ENCODE measurements at places on chromosomes 3 and 15. TPM values are rescaled to one million over a fixed set of nuclear protein-coding genes. Genes with fewer than 3 reads are reported as not detected.

CLDN1 gene
- total RNA-seq, result 0.16 TPM

CRTAP gene
- 138 TPM for total RNA-seq

APBA2 gene
- total RNA-seq, result 3.1 TPM

FBXO45 gene
- total RNA-seq, result 8.7 TPM

BFSP2 gene
- not detected for total RNA-seq

VIPR1 gene
- 0.25 TPM for total RNA-seq

CACNA2D3 gene
- total RNA-seq, result not detected

SLC38A3 gene
- 0.13 TPM for total RNA-seq

FURIN gene
- 41.4 TPM for total RNA-seq

MKRN3 gene
- not detected for total RNA-seq

SAMD7 gene
- total RNA-seq, result not detected

FRMD5 gene
- 15.6 TPM for total RNA-seq

CHRNA7 gene
- total RNA-seq, result 1.1 TPM

FOXB1 gene
- total RNA-seq, result not detected

CCR2 gene
- total RNA-seq, result not detected

GRAMD2A gene
- 0.19 TPM for total RNA-seq

SLC28A1 gene
- total RNA-seq, result not detected

MUC4 gene
- total RNA-seq, result not detected

MRPL3 gene
- total RNA-seq, result 40.2 TPM

GOLGA6A gene
- total RNA-seq, result not detected

PEX11A gene
- 6.2 TPM for total RNA-seq

AP3B2 gene
- not detected for total RNA-seq

ESYT3 gene
- not detected for total RNA-seq

SEMA5B gene
- under 0.01 TPM for total RNA-seq

RTP2 gene
- not detected for total RNA-seq

AGBL1 gene
- not detected for total RNA-seq

CCDC33 gene
- not detected for total RNA-seq

FEZF2 gene
- total RNA-seq, result not detected

PCLAF gene
- total RNA-seq, result 25.1 TPM

GLDN gene
- total RNA-seq, result not detected

BTLA gene
- total RNA-seq, result under 0.01 TPM

C3orf22 gene
- not detected for total RNA-seq

CKMT1A gene
- total RNA-seq, result not detected

UBA5 gene
- total RNA-seq, result 34.6 TPM

CCNDBP1 gene
- 69.1 TPM for total RNA-seq

UBXN7 gene
- total RNA-seq, result 22.7 TPM

MAP2K1 gene
- total RNA-seq, result 26.6 TPM

COL6A5 gene
- total RNA-seq, result not detected

CPNE9 gene
- not detected for total RNA-seq

TM4SF18 gene
- 498 TPM for total RNA-seq

ZMAT3 gene
- total RNA-seq, result 13.1 TPM

ITIH4 gene
- 0.38 TPM for total RNA-seq

STRIT1 gene
- total RNA-seq, result not detected

PBRM1 gene
- 96.2 TPM for total RNA-seq

CISH gene
- 0.44 TPM for total RNA-seq

LDHAL6B gene
- not detected for total RNA-seq

IL17RD gene
- total RNA-seq, result 0.49 TPM

GUCA1C gene
- total RNA-seq, result not detected

FBXL22 gene
- total RNA-seq, result 0.16 TPM
